Activated CD8-positive, alpha-beta memory T cell treated with anti-CD3 and anti-CD28 coated beads, Interleukin-2, amount 10 ng/mL, durations not matched to agents 7 days and 5 days (primary cell): ENCODE measurements at places on chromosomes 6 and 20.
A peak's percentile ranks its signal among the peaks of the same experiment; 100 is the strongest.

DNA sequence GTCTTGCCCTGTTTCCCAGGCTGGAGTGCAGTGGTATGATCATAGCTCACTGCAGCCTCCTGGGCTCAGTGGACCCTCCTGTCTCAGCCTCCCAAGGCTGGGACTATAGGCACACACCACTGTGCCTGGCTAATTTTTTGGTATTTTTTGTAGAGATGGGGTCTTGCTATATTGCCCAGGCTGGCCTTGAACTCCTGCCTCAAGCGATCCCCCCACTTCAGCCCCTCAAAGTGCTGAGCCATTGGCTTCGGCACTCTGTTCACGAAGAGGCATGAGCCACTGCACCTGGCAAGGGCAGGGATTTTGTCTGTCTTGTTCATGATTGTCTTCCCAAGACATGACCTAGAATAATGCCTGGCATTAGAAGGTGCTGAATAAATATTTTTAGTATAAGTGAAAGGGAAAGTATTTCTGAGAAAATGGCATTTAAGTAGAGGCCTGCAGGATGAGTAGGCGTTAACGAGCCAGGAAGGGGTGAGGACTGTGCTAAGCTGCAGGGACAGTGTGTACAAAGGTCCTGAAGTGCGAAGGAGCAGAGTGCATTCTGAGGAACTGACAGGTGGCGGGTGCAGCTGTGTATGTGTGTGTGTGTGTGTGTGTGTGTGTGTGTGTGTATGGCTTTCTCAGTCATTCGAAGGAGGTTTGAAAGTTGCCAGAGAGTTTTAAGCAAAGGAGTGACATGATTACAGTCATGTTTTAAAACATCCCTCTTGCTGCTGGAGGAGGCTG is 43.0 kb downstream of the VEGFA start:
- peak; percentile 63 for DNase-seq

DNA sequence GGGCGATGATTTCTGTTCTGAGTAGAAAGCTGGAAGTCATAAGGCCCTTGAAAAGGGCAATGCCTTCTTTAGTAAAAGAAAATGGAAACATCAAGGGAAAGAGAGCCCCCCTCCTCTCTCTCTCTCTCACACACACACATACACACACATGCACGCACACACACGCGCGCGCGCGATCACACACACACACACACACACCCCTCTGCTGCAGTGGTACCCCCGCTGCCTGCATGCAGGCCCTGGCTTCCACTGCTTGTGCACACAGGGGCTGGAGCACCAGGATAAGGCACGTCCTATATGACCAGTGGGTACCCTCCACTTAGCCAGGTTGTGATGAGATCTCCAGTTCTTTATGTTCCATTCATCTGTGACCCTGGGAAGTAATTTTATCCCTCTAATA is 300.9 kb downstream of the SLC35F1 start:
- no peak for DNase-seq

DNA sequence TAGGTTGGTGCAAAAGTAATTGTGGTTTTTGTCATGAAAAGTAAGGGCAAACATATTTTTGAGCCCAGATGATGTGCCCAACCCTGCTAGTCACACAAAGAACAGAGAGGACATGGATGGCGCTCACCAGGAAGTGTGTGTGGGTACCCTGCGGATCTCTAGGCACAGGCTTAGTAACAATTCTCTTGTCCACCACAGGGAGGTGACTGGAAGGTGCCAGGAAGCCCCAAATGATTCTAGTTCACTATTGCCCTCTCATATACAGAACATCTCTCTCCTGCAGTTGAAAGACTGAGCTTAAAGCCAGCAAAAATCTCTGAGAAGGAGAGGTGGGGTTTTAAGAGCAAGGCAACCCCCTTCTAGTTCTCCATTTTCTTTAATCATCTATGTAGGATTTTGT is 272.1 kb upstream of the TAB2 start:
- peak; percentile 68 for DNase-seq

DNA sequence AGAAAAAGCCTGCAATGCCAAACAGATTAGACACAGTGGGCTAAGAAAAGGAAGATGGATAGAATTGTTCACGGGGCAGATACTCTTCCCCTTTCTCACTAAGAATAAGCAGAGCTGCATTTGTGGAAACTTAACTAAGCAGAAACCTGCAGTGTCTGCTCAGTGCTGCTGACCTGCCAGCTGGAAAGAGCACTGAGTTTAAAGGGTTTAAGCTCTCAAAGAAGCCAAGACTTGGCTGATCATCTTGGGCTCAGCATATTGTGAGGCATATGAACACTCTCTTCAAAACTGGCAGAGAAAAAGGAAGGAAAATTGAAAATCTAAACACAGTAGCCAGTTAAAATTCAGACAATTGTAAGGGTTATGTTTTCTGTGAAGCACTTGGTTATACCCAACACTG is 711.1 kb upstream of the EPHA7 start:
- DNase-seq = no peak

GRCh38 chr20:58623579-58624473 is 27.3 kb upstream of the STX16 start:
- no peak for DNase-seq

- DNase-seq = no peak
Observed at GRCh38 chr20:13141546-13141945, 79.5 kb upstream of the ISM1 start.

DNA sequence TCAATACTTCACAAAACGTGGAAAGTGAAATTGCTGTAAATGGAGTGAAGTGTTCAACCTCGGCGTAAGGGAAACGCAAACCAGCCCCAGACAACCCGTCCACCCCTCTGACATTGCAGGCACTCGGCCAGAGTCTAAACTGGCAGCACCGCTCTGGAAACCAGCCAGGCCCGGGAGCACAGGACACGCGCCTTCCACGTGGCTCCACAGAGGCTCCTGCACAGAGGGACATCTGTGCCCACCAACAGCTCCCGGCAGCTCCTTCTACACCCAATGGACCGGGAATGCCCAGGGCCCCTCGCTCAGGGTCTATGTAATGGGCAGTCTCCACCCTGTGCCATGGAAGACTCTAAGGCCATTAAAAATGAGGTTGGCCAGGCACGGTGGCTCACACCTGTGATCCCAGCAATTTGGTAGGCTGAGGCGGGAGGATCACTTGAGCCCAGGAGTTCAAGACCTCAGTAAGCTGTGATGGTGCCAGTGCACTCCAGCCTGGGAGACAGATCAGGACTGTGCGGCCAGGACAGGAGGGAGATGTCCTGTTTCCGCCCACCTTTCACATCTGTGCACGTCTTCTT is 3.4 kb upstream of the HELZ2 start:
- no peak for DNase-seq

DNA sequence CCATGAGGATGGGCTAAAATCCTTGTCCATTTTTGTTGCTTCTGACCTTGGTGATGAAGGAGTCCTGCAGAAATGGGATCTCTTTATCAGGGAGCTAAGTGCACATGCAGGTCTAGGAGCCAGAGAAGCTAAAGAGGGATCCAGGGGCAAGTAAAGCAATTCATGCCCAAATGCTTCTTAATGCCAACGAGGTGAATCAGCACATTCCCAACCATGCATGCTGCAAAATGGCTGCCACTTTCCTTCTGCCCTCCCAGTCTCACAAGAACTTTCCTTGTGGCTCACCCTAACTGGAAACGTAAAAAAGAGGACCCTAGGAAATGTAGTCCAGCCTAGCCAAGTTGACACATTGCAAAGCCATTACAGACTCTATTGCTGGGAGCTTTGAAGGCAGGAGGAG is 298.4 kb downstream of the MAFB start:
- DNase-seq = no peak

DNA sequence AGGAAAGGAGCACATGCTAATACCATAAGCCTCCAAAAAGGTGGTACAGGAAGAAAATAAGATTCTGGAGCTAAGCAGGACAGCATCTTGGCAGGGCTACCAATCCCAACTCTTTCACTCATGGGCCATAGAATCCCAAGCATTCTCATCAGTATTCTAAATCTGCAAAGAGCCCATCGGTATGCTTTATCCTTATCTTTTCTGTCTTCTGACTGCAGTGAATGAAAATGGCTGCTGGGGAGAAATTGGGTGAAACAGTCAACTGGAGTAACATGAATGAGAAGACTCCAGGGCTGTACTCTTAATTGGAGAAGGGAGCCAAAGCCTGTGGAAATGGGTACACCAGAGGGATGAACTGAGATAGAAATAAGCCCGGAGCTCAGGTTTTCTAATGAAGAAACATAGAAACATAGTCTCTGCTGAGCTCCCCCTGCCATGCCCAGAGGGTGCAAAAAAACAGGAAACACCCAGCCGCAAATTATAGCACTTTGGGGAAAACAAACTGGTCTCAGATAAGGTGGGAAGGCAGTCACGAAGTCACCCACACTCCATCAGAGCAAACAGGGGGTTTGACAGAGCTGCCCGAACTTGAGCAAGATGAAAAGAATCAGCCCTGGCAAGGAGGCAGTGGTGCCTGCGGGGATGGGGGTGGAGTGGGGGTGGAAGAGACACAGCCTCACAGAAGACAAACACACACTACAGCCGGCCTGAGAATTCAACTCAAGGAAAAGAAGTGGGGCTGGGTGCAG is 35.4 kb upstream of the E2F3 start:
- peak; percentile 59 for DNase-seq

DNA sequence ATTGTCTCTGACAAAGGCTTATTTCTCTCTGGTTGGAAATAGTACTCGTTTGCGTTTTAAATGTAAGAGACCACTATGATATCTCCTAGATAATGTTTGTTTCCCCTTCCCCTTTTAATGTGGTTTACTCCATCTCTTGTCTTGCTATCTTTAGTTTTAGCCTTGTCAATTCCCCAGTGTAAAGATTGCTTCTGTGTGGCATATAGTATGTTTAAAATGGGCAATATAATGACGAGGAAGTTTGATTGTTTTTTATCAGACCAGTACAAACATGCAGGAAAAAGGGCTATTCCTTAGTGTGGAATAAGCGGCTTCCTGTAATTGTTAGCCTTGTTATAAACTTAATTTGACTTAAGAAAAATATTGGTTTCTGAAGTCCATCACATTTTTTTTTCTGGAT is 3.1 kb downstream of the QKI start:
- DNase-seq = no peak

DNA sequence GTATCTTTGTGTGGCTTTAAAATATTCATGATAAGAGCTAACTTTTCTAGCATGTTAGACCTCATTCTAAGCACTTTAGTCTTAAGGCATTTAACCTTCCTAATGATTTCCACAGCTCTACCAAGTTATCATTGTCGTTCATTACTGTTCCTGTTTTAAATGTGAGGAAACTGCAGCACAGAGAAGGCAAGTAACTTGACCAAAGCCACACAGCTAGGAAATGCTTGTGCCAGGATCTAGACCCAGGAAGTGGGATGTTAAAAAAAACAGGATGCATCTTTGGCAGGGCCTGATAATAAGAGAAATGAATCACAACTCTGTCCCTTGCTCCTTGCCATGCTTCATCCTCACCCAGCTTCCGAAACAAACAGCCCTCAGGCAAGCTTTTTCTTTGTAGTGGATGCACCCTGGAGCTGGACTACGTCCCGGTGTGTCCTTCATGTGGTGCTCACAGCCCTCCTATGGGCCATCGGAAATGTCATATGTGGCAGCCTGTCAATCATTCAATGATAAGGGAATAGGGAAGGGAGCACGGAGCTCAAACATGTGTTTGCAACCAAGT is 196.9 kb upstream of the RREB1 start:
- DNase-seq = no peak

DNA sequence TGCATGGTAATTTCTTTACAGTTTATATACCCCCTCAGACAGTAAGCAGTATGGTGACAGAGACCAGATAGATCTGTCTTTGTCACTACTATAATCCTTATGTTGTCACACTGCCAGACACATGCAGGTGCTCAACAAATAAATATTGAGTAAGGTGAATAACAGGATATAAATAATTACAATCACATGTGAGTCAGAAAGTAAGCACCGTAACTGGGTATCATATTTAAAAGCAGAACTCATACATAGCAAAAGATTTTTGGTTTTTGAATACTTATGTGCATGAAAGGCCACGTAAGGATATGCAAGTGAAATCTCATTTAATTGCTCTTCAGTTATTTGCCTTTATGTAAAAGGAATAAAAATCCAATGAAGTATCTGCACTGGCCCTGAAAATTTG is 17.4 kb downstream of the CNBD2 start:
- no peak for DNase-seq

- DNase-seq = no peak
Observed at GRCh38 chr6:141790921-141791320, 341.8 kb upstream of the GJE1 start.

- DNase-seq = no peak
Observed at GRCh38 chr6:73393278-73393677, 1.4 kb upstream of the DDX43 start.

DNA sequence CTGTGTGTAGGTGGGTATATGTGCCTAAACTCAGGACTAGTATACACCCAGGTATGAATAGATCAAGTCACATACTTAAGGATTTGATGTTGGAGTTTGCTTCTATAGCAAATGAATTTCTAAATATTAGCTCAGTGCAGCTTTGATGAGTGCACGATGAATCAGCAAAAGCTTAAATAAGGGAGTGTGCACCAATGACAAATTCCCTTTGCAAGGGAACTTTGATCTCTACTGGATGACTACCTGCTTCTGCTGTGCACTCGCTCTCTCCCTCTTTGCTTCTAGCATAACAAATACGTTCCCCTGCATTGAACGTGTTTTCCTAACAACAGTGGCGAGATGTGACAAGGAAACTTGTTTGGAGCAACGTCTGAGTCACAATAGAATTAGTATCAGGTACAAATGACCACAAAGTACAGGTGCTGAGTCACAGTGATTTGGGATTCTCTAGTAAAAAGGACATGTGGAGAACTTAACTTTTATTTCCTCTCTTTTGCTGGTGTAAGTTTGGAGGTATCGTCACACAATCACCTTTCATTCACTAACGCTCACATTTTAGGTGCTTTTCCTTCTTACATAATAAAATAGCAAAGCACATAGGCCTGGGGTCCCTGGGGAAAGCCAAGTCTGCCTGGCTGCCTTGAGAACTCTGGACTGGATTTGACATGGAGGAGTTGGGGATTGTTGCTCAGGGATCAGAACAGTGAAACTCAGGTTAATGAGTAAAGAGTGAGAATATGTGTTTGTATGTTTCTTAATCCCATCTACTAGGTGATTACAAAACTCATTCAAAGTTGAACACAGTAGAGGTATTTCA is 49.7 kb downstream of the KLHL31 start:
- no peak for DNase-seq

DNA sequence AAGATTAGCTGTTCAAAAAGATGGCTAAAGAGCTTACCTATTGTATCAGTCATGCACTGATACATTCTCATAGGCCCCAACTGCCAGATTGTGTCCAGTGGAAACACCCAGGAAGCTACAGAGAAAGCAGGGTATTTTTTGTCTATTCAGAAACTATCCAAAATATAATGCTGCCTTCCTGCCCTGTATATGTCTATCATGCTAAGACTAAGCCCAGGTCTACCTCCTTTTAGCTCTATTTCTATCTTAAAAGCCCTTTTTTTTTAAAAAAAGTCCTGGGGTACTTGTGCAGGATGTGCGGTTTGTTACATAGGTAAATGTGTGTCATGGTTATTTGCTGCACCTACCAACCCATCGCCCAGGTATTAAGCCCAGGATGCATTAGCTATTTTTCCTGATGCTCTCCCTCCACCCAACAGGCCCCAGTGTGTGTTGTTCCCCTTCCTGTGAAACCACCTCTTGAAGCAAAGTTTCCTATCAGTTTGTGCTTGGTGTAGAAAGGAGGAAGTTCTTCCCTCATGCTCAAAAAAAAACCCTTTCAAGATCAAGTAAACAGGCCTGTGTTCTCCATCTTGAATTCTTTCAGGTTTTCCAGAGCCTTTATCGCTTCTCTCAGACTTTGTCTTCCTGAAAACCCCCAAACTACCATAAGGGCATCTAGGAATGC is 514 bp downstream of the DEFB129 start:
- no peak for DNase-seq

GRCh38 chr20:20369250-20370093 is 1.6 kb downstream of the INSM1 start:
- DNase-seq = no peak

- no peak for DNase-seq
Observed at GRCh38 chr6:22298475-22298890, 1.6 kb upstream of the PRL start.
